ENCODE measurements at places on chromosomes 16 and 17. TPM values are rescaled to one million over a fixed set of nuclear protein-coding genes. Genes with fewer than 3 reads are reported as not detected.

DNA sequence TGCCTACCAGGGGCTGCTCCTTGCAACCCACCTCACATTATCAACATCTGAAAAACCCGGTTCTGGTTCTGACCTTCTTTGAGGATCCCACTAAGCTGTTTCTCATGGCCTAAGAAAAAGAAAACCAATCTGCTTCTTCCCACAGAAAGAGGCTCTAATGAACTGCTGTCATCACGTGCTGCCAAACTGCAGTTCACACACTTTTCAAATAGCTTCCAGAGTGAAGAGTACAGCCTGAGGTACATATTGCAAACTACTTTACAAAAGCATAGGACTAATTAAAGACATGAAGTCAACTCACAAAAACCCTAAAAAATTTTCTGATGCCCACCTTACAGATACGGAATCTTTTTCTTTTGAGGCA is 36.7 kb downstream of the SMG6 start:
- H3K4me1 ChIP-seq, result peaks cover 52% of the 10 kb centered on the region
- H3K27ac ChIP-seq, result peak overlapping the region; percentile 10
- DNase-seq, result no peak

- peaks cover 5% of the 10 kb centered on the region for H3K27me3 ChIP-seq
- no peak overlapping the region for H3K27ac ChIP-seq
- H3K4me1 ChIP-seq, result peaks cover 6% of the 10 kb centered on the region
- DNase-seq, result no peak
These were observed 165.9 kb downstream of the SDK2 start for GRCh38 chr17:73478334-73478733.

- H3K27ac ChIP-seq, result peak within 1 kb of the TSS; percentile 45
- peak; percentile 73 for DNase-seq
- H3K27me3 ChIP-seq, result peaks cover 29% of the 10 kb centered on the region
- H3K36me3 ChIP-seq, result no peaks in the 10 kb centered on the region
These were observed at the start of gene ADAP2 for GRCh38 chr17:30921544-30922196. TSS of gene ADAP2 (plus strand) at chr17:30921945. CDS start at chr17:30922015, 70 bp downstream.

FBXO39 gene
- not detected for total RNA-seq

DNA sequence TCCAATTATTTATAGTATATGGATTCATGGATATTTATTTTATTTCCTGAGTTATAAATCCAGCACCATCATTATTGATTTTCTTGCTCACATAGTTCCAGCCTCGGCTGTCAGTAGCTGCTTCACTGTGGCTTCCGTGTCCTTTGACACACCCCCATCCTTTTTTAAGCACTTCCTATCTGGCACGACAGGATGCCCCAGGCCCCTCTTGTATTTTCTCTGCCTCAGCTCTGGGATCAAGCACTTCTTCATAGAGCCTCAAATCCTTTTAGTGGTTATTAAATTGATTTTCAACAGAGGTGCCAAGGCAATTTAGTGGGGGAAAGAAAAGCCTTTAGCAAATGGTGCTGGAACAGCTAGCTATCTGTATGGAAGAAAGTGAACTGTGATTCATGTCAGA is 59.8 kb downstream of the GAN start:
- no peak for DNase-seq
- H3K27ac ChIP-seq, result no peak overlapping the region
- H3K4me1 ChIP-seq, result no peaks in the 10 kb centered on the region
- H3K36me3 ChIP-seq, result no peaks in the 10 kb centered on the region
- no peak overlapping the region for H3K4me3 ChIP-seq
- H3K27me3 ChIP-seq, result no peaks in the 10 kb centered on the region

DNA sequence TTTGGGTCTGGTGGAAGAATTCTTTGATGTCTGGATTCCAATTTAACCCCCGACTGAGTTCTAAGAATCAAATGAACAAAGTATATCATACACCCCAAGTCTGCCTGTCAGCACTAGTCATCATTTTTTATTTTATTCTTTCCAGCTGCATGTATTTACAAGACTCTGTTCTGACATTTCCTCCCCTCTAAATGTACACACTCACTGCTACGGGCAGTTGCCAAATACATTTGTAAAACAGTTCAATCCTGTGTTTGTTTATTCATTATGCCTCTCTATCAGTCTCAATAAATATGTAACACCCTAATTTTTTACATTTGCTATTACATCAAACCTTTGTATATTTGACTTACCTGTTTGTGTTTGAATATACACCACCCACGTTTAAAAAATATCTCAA is 422.3 kb upstream of the PSMD7 start:
- H3K36me3 ChIP-seq, result no peaks in the 10 kb centered on the region
- H3K27ac ChIP-seq, result no peak overlapping the region
- no peak for DNase-seq
- H3K4me3 ChIP-seq, result no peak overlapping the region
- H3K4me1 ChIP-seq, result no peaks in the 10 kb centered on the region

GRCh38 chr17:42779936-42780850 is at the start of gene WNK4:
TSS of gene WNK4 (plus strand) at chr17:42780610. CDS start at chr17:42780699, 89 bp downstream.
- H3K27me3 ChIP-seq, result peaks cover 51% of the 10 kb centered on the region
- peak within 1 kb of the TSS; percentile 41 for H3K4me3 ChIP-seq
- no peak within 1 kb of the TSS for H3K27ac ChIP-seq
- H3K4me1 ChIP-seq, result peaks cover 19% of the 10 kb centered on the region
- DNase-seq, result peak; percentile 57

Measured in sigmoid colon (tissue), 7 donors.